ENCODE measurements at places on chromosomes 2 and 18.

- no peak for DNase-seq
Measured at GRCh38 chr2:88016960-88017779, 823 bp upstream of the RNU2-63P start.

DNA sequence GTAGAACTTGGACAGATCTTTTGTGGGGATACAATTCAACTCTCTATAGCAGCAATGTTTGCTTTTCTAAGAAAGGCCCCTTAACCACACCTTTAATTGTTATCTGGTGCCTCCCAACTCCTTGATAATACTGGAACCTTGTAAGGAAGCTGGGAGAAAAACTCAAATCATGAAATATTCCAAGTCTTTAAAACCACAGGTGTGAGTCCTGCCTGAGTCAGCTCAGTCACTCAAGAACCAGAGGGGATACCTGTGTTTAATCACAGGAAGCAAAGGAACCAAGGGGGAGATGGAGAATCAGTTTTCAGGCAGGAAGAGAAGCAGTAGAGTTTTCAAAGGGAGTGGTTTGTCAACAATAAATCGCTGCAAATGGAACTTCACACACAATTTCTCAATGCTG is 159.9 kb downstream of the LAMA3 start:
- DNase-seq = no peak

- no peak for DNase-seq
Measured at GRCh38 chr2:216618785-216619184, 14.4 kb upstream of the IGFBP2 start.

DNA sequence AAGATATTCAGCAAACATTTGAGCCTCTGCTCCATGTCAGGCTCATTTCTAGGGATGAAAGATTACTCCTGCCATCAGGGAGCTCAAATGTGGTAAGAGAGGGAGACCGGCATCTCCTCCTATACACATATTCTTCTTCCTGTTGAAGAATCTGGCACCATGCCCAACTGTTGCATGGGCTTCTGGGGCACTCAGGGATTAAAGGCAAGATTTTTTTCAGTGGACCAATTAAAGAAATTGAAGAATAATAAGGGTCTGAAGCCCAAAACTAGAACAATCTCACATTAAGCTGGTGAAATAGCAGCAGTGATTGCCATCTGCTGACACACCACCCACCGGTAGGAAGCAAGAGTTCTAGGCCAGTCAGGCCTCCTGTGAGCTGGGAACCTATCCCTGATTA is 145.4 kb upstream of the LYPD6 start:
- no peak for DNase-seq

DNA sequence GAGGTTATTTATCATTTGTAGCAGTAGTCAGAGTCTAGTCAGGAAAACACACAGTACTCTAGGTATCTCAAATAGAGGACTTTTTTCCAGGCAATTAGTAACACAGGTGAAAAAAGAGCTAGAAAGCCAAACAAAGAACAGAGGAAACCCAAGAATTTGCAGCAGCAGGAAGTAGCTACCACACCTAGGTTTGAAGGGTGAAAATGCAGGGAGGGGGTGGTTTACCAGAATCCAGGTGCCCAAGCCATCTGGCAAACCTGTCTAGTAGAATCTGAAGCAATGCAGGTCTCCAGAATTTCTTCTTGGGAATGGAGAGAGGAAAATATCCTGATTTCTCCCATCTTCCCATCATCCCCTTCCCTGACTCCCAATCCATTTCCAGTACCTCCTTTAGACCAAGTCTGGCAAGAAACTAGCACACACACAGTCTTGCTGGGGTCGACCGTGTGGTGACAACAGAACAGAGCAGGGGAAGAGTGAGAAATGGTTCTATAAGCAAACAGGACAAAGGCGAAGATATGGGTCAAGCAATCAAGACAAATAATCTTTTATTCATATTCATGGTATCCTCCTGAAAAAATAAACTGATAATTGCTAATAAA is 231.9 kb upstream of the MMADHC start:
- no peak for DNase-seq

GRCh38 chr2:202479610-202480009 is 103.5 kb downstream of the BMPR2 start:
- no peak for DNase-seq

- no peak for DNase-seq
Measured at GRCh38 chr2:109322641-109323040, 193.6 kb downstream of the SH3RF3 start.

DNA sequence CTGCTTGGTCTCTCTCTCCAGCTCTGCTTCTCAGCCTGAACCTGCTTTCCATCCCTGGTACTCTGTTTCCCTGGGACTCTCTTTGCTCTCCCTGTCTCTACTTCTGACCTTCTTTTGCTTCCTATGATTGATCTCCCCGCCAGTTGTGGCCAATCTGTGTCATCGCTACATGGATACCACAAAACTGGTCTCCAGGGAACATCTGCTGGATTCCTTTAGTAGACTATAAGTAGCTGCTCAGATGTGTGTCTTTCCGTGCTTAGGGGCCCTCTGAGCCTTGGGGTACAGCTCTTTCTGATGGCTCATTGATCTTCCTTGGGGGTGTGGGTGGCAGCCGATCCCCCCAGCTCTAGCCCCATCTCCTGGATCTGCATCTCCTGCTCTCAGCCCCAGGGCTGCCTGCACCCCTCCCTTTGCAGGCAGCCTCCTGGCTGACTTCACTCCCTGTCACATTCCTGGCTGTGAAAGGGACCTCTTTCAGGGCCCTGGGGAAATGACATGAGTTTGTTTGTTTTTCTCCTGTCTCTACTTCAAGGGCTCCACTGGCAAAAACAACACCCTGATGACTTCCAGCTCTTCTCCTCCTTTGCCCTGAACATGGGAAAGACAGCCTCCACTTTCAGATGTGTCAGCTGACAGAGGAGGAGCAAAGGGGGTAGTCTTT is 333.7 kb downstream of the CYP26B1 start:
- DNase-seq = no peak

- no peak for DNase-seq
Measured at GRCh38 chr18:13574761-13575160, 151.6 kb downstream of the FAM210A start.

DNA sequence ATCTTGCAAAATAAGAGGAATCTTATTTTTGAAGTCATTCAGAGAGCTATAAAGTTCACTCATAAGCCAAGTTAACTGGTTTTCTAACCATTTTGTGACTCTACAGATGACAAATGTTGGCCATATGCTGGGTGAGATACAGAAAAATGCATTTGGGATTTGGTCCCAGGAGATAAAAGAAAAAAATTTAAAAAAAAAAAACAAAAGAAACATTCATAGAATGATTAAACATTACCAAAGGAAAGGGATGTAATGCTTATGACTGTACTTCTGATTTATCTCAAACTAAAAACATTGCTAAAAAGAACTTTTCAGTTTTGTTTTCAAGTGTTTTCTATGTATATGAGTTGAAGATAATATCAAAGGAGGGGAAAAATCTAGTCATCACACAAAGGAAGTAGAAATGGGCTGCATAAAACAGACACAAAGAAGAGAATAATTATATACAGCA is 43.1 kb downstream of the PELI1 start:
- no peak for DNase-seq

- DNase-seq = no peak
Measured at GRCh38 chr18:45165176-45165713, 450.0 kb upstream of the SLC14A2 start.

GRCh38 chr2:29040552-29040951 is 33.8 kb downstream of the PCARE start:
- DNase-seq = no peak

GRCh38 chr2:67286981-67287759 is 110.0 kb upstream of the ETAA1 start:
- no peak for DNase-seq

DNA sequence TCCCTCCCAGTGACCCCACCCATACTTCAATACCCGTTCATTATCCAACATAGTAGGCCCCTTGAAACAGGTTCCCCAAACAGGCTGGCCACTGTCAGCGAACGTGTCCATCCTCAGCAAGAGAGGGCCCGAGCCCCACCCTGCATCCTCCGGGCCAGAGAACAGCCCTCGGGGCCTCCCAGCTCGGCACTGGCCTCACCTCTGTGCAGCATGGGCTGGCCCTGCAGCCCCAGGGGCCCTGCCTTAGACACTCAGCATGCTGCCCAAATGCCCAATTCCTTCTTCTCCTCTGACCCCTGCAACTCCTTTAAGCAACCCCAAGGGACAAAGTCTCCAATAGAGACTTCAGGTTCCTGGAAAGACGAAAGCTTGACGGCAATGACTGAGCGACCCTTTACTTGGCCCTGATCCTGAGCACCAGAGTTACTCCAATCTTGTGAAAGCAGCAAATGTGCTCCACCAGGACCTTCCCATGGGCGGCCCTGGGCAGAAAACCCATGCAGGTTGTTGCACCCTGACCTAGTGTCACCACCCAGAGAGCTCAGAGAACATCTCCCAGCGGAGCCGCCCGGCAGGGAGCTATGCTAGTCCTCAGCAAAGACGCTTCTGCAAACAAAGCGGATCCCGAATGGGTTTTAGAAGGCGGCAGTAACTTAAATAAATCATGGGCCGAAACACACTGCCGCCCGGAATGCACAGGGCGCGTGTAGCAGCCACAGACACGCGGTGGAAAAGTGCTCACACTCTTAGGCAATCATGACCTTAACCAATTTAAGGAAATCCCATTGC is 782 bp downstream of the COL6A3 start:
- peak; percentile 33 for DNase-seq

DNA sequence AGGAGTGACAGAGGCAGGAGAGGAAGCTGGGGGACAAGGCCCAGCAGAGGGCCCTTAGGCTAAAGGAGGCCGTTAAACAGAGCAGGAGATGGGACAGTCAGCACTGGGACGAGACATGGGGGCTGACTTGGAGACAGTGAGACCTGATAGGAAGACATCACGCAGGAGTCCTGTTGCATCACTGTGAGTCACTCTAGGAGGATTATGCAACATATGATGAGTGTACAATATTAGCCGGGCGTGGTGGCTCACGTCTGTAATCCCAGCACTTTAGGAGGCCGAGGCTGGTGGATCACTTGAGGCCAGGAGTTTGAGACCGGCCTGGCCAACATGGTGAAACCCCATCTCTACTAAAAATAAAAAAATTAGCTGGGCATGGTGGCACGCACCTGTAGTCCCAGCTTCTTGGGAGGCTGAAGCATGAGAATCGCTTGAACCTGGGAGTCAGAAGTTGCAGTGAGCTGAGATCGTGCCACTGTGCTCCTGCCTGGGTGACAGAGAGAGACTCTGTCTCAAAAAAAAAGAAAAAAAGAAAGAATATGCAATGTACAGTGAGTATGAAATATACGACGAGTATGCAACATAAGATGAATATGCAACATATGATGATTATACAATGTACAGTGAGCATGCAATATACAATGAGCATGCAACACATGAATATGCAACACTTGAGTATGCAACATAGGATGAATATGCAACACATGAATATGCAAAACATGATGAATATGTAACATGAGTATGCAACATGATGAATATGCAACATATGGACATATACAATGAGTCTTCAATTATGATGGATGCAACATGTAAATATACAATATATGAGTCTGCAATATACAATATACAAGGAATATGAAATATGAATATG is 83.3 kb upstream of the ID2 start:
- peak; percentile 82 for DNase-seq

DNA sequence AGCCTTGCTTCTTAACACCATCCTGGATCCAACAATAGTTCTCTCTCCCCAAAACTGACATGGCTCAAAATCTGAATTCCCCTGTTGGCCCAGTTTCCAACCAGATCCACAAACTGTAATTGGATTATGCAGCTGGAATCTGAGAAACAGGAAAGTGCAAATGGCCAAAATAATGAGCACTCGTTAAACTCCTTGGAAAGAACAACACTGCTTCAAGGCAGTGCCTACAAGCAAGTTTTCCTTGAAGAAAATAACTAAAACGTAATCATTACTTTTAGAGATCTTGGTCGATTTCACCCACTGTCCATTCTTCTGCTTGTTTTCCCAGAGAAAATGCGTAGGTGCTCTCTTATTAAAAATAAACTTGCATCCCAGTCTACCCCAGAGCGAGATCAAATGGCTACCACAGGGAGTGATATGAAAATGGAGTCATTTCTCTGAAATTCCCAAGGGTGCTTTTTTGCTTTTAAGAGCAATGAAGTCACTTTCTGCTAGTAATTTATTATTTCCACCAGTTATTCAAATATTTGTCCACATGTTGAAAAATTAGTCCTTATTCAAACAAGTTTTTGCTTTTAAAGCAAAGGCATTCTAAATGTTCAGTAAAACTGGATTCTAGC is 264.2 kb downstream of the C1D start:
- no peak for DNase-seq

GRCh38 chr2:16630463-16630862 is 35.2 kb downstream of the CYRIA start:
- DNase-seq = no peak

DNA sequence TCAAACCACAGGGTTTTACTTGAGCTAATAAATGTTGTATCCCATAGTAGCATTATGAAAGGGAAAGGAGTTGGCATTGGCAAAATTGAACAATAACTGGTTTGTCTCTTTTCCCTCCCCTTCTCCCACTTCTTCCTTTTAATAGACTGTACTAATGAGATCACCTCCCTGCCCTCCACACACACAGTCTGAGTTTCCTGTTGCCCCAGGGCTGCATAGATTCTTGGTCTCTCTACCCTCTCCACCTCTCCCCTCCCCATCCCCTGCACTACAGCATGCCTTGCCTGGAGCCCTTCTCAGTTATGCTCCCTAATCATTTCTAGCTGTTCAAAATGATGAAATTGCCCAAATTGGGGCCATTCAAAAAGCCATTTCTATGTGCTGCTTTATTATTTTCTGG is 37.2 kb upstream of the NEMP2 start:
- DNase-seq = peak; percentile 57

GRCh38 chr18:73688161-73688560 is 459.5 kb downstream of the FBXO15 start:
- no peak for DNase-seq

- no peak for DNase-seq
Measured at GRCh38 chr18:11125492-11126315, 23.7 kb downstream of the PIEZO2 start.

- no peak for DNase-seq
Measured at GRCh38 chr2:204021290-204022081, 84.9 kb downstream of the ICOS start.

- no peak for DNase-seq
Measured at GRCh38 chr2:84830758-84831500, 50.0 kb downstream of the TRABD2A start.

DNA sequence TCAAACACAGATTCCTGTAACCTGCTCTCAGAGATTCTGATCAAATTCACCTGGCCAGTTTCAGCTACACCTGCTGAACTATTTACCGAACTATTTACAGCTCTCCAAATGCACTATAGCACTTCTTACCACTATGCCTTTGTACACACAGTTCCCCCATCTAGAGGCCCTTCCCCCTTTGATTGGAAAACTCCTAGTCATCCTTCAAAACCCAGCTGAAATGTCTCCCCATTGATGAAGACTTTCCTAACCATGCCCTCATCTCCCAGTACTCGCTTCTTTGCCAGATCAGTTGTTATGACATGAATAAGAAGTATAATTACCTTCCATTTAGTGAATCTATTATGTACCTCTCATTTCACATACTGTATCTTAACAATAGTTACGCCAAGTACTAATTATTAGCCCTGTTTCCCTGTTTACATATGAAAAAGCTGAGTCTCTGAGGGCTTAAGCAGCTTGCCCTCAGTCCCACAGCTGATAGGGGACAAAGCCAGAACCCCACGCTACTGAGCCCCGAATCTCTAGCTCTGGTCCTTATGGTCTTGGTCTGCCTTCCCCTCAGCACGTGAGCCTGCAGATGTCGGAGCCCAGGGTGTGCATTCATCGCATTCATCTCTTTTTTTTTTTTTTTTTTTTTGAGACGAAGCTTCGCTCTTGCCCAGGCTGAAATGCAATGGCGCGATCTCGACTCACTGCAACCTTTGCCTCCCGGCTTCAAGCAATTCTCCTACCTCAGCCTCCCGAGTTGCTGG is 64.7 kb upstream of the ASAP2 start:
- DNase-seq = no peak

Data from Daoy (cell line).